ENCODE measurements at places on chromosomes 5 and 9.

DNA sequence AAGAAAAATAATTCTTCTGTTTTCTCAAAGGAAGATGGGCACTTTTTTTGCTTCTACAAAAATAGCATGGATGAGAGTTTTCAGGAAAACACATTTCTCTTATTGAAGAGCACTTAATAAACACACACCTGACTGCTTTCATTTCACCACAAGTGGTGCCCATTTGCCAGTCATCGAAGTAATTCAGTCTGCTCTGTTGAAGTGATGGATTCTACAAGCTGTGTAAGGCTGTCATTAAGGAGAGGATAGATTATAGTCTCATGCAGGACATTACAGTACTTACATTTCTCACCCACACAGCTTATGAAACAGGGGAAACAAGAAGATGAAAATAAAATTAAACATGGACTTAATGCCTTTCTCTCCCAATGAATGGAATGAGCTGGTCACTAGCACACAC lies 165.2 kb downstream of the NR2F1-AS1 start:
- DNase-seq, result no peak

- no peak for DNase-seq
Observed at GRCh38 chr5:150046031-150046430, 40.3 kb downstream of the CSF1R start.

DNA sequence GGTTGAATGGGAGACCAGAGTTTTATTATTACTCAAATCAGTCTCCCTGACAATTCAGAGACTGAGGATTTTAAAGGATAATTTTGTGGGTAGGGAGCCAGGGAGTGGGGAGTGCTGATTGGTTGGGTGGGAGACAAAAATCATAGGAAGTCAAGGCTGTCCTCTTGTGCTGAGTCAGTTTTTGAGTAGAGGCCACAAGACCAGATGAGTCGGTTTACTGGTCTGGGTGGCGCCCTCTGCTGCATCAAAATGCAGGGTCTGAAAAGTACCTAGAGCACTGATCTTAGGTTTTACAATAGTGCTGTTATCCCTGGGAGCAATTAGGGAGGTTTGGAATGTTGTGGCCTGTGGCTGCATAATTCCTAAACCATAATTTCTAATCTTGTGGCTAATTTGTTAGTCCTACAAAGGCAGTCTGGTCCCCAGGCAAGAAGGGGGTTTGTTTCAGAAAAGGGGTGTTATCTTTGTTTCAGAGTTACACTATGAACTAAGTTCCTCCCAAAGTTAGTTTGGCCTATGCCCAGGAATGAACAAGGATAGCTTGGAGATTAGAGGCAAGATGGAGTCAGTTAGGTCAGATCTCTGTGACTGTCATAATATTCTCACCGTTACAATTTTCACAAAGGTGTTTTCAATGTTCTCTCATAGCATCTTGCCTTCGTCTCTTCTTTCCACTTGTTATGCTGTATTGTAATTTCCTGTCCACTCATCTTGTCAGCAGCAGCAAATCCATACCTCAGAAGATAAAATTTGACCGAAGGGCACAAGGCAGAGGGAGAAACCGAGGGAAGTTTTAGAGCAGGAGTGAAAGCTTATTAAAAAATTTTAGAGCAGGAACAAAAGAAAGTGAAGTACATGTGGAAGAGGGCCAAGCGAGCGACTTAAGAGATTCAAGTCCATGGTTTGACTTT lies 59.2 kb upstream of the CLINT1 start:
- peak; percentile 63 for DNase-seq

DNA sequence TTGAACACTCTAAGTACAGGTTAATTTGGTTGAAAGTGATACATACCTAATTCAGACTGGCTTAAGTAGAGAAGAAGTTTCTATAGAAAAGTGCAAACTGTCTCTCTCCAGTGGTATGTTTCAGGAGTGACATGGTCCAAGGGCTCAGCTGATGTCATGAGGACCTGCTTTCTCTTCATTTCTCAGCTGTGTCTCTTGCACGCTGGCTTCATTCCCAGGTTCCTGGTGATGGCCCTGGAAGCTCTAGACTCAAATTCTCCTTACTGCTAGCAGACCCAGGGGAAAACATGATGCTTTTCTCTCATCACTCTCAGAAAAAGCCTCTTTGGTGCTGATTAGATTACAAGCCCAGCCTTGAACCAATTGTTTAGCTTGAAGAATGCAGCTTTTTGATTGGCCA lies 211.9 kb upstream of the CLINT1 start:
- no peak for DNase-seq

DNA sequence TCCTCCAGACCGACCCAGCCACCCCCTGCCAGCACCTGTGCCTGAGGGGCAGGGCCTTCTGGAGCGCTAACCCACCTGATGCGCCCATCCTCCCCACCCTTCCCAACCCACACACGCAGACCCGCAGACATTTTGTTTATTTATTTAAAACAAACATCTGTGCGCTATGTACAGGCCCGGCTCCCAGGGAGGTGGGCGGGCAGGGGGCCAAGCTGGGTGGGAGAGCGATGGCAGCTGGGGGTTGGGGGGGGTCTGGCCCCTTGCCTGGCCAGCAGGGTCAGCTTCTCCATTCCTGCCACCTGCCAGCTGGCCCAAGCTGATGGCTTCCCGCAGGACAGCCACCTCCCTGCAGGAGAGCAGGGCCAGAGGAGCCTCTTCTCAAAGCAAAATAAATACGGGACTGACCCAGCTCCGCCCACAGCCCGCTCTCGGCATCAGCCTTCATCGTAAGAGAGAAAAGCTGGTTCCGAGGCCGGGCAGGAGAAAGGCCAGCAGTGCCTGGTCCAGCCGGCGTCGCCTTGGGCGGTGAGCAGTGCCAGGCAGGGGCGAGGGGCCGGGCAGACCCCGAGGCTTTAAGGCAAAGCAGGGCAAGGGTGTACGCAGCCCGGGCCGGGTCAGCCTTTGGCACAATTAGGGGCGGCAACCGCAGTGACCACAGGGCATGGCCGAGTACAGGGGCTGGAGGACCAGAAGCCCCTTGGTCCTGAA lies 10.9 kb upstream of the CLIC3 start:
- no peak for DNase-seq

- no peak for DNase-seq
Observed at GRCh38 chr5:53779541-53779981, 219.1 kb downstream of the NDUFS4 start.

Data from stimulated activated CD4-positive, alpha-beta T cell treated with anti-CD3 and anti-CD28 coated beads, Interleukin-1b, Interleukin-23, amount 100 ng/mL, for 24 hours (primary cell).